ENCODE measurements at places on chromosomes 11 and 22.
A peak's percentile ranks its signal among the peaks of the same experiment; 100 is the strongest.

- no peak for DNase-seq
These were observed 115.9 kb downstream of the CCDC81 start for GRCh38 chr11:86490582-86490981.

GRCh38 chr22:45316796-45317526, 7.2 kb downstream of the FAM118A start:
- no peak for DNase-seq

GRCh38 chr11:102749101-102749722, 24.5 kb upstream of the MMP8 start:
- DNase-seq, result no peak

- DNase-seq, result no peak
These were observed 2.2 kb downstream of the PNPLA2 start for GRCh38 chr11:820655-821511.

- no peak for DNase-seq
These were observed 1153.0 kb upstream of the TENM4 start for GRCh38 chr11:80593648-80594374.

GRCh38 chr22:20940186-20940651, 23.0 kb downstream of the CRKL start:
- DNase-seq, result no peak

GRCh38 chr11:60193687-60194433, 11.0 kb upstream of the MS4A6A start:
- DNase-seq, result peak; percentile 36

DNA sequence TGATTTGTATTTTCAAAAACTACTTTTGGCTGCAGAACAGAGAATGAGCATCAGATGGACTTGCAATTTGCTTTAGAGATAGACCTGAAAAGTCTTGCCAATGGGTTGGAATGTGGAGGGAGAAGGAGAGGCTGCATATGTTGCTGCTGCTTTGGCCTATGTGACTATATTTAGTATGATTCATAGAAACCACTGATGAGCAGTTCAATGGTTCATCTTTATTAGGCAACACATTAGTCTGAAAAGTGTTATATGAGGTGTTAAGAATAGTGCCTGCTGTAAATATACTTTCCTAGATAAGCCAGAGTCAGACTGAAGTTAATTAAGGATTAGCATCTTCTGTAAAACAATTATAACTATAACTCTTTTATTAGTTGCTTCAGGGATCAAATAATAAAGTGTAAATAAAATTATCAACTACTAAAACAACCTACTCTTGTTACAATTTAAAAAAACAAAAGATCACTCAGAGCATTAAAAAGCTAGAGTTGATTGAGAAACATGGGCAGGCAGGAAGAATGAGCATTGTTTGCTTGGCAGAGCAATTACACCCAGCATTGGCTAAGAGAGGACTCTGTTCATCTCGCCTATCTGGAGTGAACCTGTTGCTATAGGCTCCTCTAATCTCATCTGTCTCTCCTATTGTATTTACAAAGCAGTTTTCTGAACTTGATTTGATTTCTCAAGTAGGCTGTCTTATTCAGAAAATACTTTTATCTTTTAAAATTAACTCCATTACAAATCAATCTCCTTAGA, 36.3 kb downstream of the HORMAD2 start:
- no peak for DNase-seq

GRCh38 chr11:114738954-114739353, 60.6 kb downstream of the NXPE2 start:
- peak; percentile 20 for DNase-seq

- DNase-seq, result no peak
These were observed 32.1 kb downstream of the A4GALT start for GRCh38 chr22:42688241-42689211.

GRCh38 chr11:79030448-79030847, 410.4 kb downstream of the TENM4 start:
- no peak for DNase-seq

GRCh38 chr11:12840871-12841660, 166.8 kb downstream of the TEAD1 start:
- no peak for DNase-seq

DNA sequence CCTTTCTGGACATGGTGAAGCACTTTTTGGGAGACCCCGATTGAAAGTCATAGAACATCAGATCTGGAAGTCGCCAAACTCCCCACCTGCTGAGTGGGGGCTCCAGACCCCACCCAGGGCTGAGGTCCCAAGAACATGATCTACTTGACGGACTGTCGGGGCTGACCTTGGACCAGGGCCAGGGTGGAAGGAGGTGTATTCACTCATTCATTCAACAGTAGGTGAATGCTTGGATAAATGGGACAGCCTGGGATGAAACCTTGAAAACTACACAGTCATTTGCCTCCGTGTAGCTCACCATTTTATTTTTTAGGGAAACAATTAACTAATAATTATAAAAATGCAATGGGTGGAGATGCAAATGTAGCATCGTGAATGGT, 629.0 kb downstream of the BRD1 start:
- DNase-seq, result no peak

DNA sequence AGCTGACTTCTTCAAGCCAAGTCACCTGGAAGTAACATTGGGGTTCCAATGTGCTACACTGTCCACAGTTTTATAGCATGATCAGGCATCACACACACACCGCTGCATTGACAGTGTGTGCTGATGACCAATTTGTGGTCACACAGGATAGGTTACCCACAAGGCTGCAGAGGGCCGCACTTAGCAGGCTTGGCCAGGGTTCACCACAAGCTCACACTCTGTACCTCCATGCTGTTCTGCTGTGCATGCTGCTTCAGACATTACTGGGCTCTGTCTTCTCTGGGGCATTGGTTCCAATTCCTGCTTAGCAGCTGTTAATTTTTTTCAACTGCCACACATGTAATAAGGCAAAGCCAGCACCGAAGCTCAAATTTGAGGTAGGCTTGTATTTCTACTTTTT, 11.0 kb upstream of the NRIP3 start:
- DNase-seq, result no peak

DNA sequence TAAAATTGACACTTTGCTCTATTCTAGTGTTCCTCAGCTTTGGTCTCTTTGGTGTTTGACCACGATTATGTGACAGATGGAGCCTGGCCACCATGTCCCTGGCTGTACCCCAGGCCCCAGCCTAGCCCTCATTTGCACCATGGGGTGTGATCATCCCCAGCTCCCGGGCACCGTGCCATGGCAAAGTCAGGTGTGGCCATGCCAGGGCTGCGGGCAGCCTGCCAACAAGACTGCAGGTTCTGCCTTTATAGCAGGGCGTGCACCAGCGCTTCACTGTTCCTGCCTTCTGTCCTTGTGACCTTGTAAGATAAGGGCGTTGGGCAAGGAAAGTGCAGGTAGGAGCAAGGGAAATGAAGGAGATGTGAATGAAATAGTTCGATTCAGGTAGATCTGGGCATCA, 22.4 kb upstream of the APOBEC3A start:
- DNase-seq, result no peak

DNA sequence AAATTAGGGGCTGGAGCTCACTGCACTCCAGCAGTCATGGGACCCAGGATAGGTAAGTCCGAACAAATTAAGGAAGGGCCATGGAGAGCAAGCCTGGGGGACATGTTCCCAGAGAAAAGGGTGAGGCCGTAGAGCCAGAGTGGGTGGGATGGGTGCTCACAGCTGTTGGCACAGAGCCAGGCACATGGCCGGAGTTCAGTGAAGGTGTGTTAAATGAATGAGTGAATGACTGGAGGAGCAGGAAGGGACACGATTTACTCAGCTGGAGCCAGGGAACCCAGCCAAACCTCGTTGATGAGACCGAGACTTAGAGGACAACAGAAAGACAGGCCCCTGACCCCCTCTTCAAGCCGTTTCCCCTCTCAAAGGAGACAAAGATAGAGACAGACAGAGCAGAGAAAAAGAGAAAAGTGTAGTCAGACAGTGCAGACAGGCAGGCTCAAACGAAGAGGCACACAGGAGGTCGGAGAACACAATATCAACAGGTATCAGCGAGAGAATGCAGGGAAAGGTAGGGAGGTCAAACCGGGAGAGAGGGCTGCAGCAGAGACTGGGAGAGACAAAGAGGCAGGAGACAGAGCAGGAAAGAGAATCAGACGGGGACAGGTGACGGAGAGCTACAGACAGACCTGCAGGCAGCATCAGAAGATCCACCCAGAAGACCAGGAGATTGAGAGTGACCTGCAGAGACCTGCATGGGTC, 590 bp downstream of the SLCO2B1 start:
- no peak for DNase-seq

- no peak for DNase-seq
These were observed 20.9 kb upstream of the TMEM191C start for GRCh38 chr22:21446128-21446826.

DNA sequence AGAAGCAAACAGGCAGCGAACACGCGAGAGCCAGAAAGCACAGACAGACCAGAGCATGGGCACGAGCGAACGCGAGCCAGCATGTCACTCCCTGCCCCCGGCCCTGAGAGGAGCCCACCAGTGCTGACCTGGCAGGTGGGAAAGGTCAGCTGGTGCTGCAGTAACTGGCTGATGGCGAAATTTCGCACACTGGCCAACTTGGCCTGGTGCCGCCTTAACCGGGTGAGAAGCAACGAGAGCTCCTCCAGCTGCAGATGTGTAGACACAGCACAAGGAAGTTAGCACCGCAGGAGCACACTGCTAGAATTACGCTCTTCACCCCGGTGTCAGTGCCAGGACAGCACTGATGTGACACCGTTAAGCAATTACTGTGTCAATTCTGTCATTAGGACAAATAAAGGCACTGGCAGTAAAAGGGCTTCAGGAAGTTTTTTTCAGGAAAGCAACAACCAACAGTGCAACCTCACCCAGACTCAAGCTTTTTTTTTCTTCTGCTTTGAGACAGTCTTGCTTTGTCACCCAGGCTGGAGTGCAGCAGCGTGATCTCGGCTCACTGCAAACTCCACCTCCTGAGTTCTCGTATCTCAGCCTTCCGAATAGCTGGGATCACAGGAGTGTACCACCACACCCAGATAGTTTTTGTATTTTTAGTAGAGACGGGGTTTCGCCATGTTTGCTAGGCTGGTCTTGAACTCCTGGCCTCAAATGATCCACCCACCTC, 76.8 kb downstream of the C11orf58 start:
- DNase-seq, result no peak

DNA sequence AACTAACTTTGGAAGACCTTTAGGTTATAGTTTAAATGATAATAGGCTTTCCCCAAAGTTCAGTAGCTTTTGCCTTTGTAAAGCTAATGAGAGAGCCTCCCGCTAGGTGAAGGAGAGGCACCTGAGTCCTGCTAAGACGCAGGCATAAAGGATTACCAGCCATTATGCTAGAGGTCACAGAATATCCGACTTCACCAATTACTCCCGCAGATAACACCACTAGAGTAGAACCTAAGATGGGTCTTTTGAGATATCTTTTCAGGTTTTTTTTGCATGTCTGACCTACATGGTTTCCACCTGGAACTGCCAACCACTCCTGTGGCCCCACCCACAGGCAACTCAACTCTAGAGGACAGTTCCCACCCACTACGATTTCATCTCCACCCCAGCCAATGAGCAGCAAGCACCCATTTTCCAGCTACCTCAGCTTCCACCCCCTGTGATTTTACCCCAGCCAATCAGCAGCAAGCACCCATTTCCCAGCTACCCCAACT, 314.3 kb downstream of the BRD1 start:
- no peak for DNase-seq

GRCh38 chr11:79397252-79397651, 43.6 kb downstream of the TENM4 start:
- no peak for DNase-seq

- no peak for DNase-seq
These were observed 16.8 kb upstream of the ADSL start for GRCh38 chr22:40329466-40329865.

DNA sequence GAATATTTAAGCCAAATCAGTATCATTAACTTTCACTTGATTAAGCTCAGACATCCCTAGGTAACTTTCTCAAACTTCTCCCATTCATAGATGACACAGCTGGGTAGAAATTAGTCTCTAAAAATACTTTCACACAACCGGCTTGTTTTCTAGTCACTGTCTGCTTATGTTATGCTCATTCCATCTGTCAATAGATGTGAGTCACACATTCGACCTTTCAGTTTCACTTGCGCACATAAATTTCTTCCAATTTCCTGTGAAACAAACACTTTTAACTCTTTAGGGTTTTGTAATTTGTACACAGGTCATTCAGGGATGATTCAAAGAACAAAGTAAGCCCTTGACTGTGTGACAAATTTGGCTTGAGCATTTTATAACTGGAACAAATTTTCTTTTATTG, 723.0 kb downstream of the KCNA4 start:
- no peak for DNase-seq

Measured in stimulated activated CD4-positive, alpha-beta T cell treated with anti-CD3 and anti-CD28 coated beads, Interleukin-12 subunit alpha, Interleukin-12 subunit beta, amount 100 ng/mL, for 24 hours (primary cell).